ENCODE measurements at places on chromosomes 1 and 21.

GRCh38 chr1:234942012-234942332 lies 186.7 kb downstream of the TOMM20 start:
- DNase-seq = no peak

- no peak for DNase-seq
These were observed 71.4 kb upstream of the OLIG2 start for GRCh38 chr21:32954353-32954752.

- DNase-seq = no peak
These were observed 103.8 kb downstream of the ADARB1 start for GRCh38 chr21:45178070-45178608.

DNA sequence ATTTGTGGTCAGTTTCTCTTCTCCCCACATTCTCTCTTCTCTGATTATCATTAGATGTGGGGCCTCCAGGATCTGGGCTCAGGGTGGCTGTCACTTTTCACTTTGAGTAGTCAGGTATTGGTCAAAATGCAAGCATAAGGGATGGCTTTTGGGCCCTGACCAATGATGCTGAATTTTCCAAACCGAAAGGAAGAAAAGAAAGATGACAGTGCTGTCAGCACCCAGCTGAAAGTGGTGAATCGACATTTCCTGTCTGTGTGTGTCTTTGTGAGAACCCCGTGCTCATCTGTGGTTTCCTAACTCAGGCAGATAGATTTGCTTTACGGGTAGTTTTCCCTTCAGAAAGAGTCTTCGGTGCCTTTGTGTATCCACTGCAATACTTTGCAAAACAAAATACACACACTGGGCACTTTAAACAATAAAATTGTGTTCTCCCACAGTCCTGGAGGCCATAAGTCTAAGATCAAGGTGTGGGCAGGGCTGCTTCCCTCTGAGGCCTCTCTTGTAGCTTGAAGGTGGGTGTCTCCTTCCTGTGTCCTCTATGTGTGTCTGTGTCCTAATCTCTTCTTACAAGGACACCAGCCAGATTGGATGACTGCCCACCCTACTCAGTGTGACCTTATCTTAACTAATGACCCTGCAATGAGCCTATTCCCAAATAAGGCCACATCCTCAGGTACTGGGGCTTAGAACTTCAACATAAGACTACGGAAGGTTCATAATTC lies 274.8 kb upstream of the AJAP1 start:
- DNase-seq = no peak

- no peak for DNase-seq
These were observed 75.2 kb downstream of the CATSPERE start for GRCh38 chr1:244536316-244536715.

GRCh38 chr1:116502671-116503314 lies 68.0 kb downstream of the CD58 start:
- no peak for DNase-seq

- DNase-seq = peak; percentile 23
These were observed at the start of gene HSD11B1 for GRCh38 chr1:209704584-209704983. Gene HSD11B1 (plus strand): TSS chr1:209704846. CDS start chr1:209704943, 97 bp downstream.

DNA sequence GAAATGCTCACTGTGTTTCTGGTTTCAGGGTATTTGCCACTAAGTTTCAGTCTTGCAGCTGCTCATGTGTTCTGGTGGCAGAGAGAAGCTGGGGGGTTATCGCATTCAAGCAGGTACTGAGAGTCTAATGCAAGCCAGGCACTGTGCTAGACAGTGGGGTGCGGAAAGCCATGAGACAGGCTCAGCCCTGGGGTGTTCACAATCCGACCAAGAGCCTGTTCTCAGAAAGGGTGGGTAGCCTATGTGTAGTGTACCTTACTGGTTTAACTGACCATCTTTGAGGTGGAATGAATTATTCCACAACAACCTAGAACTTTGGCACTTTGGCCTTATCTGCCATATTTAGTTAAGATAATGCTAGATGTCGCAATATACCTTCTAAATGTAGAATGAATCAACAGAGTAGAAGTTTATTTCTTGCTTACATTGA lies 55.3 kb upstream of the ROR1 start:
- no peak for DNase-seq

GRCh38 chr1:85275701-85276214 lies 674 bp downstream of the BCL10 start:
- no peak for DNase-seq

- no peak for DNase-seq
These were observed 19.4 kb downstream of the ZBTB40 start for GRCh38 chr1:22471078-22471477.
